ENCODE measurements at places on chromosomes 3 and 15.
A peak's percentile ranks its signal among the peaks of the same experiment; 100 is the strongest.

GRCh38 chr15:57736591-57736990 lies 30.1 kb downstream of the POLR2M start:
- H3K4me1 ChIP-seq = peaks cover 10% of the 10 kb centered on the region
- DNase-seq = no peak
- H3K27ac ChIP-seq = no peak overlapping the region
- no peaks in the 10 kb centered on the region for H3K36me3 ChIP-seq
- no peaks in the 10 kb centered on the region for H3K27me3 ChIP-seq
- no peak overlapping the region for H3K4me3 ChIP-seq

- no peaks in the 10 kb centered on the region for H3K36me3 ChIP-seq
- H3K4me3 ChIP-seq = no peak overlapping the region
- peaks cover 17% of the 10 kb centered on the region for H3K27me3 ChIP-seq
- no peak overlapping the region for H3K27ac ChIP-seq
Measured at GRCh38 chr15:48367483-48367882, 36.3 kb downstream of the DUT start.

GRCh38 chr15:63818191-63818590 lies 15.6 kb downstream of the HERC1 start:
- H3K4me3 ChIP-seq = no peak overlapping the region
- no peaks in the 10 kb centered on the region for H3K27me3 ChIP-seq
- DNase-seq = no peak
- H3K4me1 ChIP-seq = peaks cover 44% of the 10 kb centered on the region
- H3K36me3 ChIP-seq = peaks cover 3% of the 10 kb centered on the region
- H3K27ac ChIP-seq = no peak overlapping the region

GRCh38 chr3:123285066-123285465 lies 83.3 kb downstream of the SEC22A start:
- DNase-seq = no peak
- H3K36me3 ChIP-seq = no peaks in the 10 kb centered on the region
- H3K4me1 ChIP-seq = no peaks in the 10 kb centered on the region
- no peak overlapping the region for H3K4me3 ChIP-seq
- H3K27me3 ChIP-seq = peaks cover 4% of the 10 kb centered on the region

DNA sequence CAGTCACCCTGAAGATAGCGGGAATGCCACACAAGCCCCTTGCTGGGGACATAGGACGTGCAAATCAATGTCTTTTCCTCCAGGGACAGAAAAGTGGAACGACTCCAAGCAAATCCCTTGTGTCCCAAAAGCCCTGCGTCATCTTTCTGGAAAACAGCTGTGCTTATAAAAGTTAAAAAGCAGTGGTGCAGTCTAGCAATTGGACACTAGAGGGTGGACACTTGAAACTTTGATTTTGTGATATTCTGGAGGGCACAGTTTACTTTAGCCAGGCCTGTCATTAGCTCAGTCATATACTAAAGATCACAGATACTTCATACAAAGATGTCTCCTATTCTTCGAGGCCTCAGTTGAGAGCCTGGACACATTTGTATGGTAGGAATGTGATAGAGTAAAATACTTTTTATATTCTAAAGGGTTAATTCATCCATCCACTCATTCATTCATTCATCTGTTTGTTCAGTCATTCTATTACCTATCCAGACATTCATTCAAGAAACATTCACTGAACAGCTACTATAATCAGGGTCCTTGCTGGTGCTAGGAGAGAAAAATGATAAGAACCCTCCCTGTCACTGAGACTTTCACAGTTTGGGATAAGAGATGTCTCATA lies 63.8 kb upstream of the ANKRD34C start:
- no peak overlapping the region for H3K27ac ChIP-seq
- no peak overlapping the region for H3K4me3 ChIP-seq
- H3K36me3 ChIP-seq = no peaks in the 10 kb centered on the region
- peaks cover 16% of the 10 kb centered on the region for H3K27me3 ChIP-seq

- no peaks in the 10 kb centered on the region for H3K36me3 ChIP-seq
- H3K27ac ChIP-seq = no peak overlapping the region
- no peak overlapping the region for H3K4me3 ChIP-seq
- DNase-seq = no peak
- H3K4me1 ChIP-seq = peaks cover 26% of the 10 kb centered on the region
Measured at GRCh38 chr3:39330824-39331223, 1.3 kb downstream of the CCR8 start.

GRCh38 chr3:122351612-122352011 lies 26.6 kb downstream of the CSTA start:
- H3K4me3 ChIP-seq = no peak overlapping the region
- no peak for DNase-seq
- H3K27me3 ChIP-seq = no peaks in the 10 kb centered on the region

DNA sequence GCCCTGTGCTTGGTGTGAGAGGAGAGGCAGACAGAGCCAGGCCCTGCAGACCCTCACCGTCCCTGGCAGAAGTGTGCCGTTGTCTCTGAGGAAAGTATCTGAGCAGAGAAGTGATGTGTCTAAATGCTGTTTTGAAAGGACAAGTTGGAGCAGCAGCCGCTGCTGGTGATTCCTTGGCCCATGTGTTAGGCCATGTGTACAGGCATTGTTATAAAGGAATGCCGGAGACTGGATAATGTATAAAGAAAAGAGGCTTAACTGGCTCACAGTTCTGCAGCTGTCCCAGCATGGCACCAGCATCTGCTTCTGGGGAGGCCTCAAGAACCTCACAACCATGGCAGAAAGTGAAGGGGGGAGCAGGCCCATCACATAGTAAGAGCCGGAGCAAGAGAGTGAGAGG lies 334.6 kb upstream of the ATP10A start:
- H3K36me3 ChIP-seq = no peaks in the 10 kb centered on the region
- no peaks in the 10 kb centered on the region for H3K27me3 ChIP-seq
- DNase-seq = no peak
- H3K4me3 ChIP-seq = no peak overlapping the region

- no peaks in the 10 kb centered on the region for H3K27me3 ChIP-seq
- no peak overlapping the region for H3K4me3 ChIP-seq
- H3K27ac ChIP-seq = no peak overlapping the region
Measured at GRCh38 chr3:69761896-69762767, 22.9 kb downstream of the MITF start.

GRCh38 chr3:153670577-153670976 lies 450.6 kb upstream of the ARHGEF26 start:
- H3K4me3 ChIP-seq = no peak overlapping the region
- no peak for DNase-seq
- no peaks in the 10 kb centered on the region for H3K36me3 ChIP-seq

- peak overlapping the region; percentile 98 for H3K27ac ChIP-seq
- peaks cover 86% of the 10 kb centered on the region for H3K4me1 ChIP-seq
- H3K36me3 ChIP-seq = peaks cover 20% of the 10 kb centered on the region
- H3K4me3 ChIP-seq = peak overlapping the region; percentile 52
Measured at GRCh38 chr15:60582370-60583036, 103.6 kb upstream of the ICE2 start.

- no peaks in the 10 kb centered on the region for H3K36me3 ChIP-seq
- no peaks in the 10 kb centered on the region for H3K27me3 ChIP-seq
- H3K4me3 ChIP-seq = no peak overlapping the region
- DNase-seq = no peak
- H3K27ac ChIP-seq = no peak overlapping the region
Measured at GRCh38 chr3:3853544-3853943, 54.3 kb downstream of the LRRN1 start.

DNA sequence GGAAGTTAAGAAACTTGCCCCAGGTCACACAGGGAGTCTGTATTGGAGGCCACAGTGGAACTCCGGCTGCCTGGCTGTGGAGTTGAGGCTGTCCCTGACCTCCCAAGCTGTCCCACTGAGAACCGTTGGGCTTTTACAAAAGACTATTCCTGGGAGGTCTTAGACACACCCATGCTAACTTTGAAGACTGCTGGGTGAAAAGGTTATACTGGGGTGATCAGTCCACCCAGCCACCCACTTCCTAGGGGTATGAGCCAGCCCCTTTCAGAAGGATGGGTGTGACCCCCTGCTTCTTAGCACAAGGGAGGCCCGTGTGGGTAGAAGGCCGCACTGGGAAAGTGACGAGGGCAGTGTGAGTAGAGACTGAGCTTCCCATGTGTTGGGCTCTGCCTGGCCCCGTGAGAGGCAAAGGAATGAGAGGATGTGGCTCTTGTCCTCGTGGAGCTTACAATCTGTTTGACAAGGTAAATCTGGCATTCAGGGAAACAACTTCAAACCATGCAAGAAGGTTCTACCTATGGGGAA lies 19.0 kb downstream of the MRAS start:
- no peak for DNase-seq
- H3K36me3 ChIP-seq = no peaks in the 10 kb centered on the region
- peaks cover 27% of the 10 kb centered on the region for H3K27me3 ChIP-seq
- no peak overlapping the region for H3K27ac ChIP-seq
- no peak overlapping the region for H3K4me3 ChIP-seq

- H3K27ac ChIP-seq = no peak overlapping the region
- no peak for DNase-seq
- no peak overlapping the region for H3K4me3 ChIP-seq
- peaks cover 23% of the 10 kb centered on the region for H3K27me3 ChIP-seq
- no peaks in the 10 kb centered on the region for H3K4me1 ChIP-seq
Measured at GRCh38 chr3:9292516-9292915, 43.1 kb upstream of the SRGAP3 start.

DNA sequence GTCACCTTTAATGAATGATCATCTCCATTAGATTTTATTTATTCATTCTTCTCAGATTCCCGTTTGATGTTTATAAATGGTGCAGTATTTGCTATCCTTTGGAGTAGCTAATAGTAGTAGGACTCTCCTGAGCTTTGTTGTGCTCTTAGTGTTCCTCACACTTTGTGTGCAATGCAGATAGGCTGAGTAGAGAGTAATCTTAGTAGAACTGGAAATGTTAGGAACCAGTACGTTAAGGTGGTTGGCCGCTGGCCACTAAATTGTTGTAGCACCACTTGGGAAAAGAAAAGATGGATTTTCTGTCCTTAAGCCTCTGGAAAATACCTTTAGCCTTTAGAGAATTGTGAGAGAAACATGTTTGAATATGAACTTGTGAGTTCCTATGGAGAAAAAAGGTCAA lies 19.9 kb upstream of the EBLN2 start:
- H3K4me3 ChIP-seq = no peak overlapping the region
- peaks cover 21% of the 10 kb centered on the region for H3K4me1 ChIP-seq
- peaks cover 14% of the 10 kb centered on the region for H3K36me3 ChIP-seq
- no peaks in the 10 kb centered on the region for H3K27me3 ChIP-seq
